ENCODE measurements at places on chromosomes 5 and 9.
A peak's percentile ranks its signal among the peaks of the same experiment; 100 is the strongest.

GRCh38 chr9:16145196-16145950 lies 592.5 kb downstream of the CCDC171 start:
- no peak for DNase-seq

DNA sequence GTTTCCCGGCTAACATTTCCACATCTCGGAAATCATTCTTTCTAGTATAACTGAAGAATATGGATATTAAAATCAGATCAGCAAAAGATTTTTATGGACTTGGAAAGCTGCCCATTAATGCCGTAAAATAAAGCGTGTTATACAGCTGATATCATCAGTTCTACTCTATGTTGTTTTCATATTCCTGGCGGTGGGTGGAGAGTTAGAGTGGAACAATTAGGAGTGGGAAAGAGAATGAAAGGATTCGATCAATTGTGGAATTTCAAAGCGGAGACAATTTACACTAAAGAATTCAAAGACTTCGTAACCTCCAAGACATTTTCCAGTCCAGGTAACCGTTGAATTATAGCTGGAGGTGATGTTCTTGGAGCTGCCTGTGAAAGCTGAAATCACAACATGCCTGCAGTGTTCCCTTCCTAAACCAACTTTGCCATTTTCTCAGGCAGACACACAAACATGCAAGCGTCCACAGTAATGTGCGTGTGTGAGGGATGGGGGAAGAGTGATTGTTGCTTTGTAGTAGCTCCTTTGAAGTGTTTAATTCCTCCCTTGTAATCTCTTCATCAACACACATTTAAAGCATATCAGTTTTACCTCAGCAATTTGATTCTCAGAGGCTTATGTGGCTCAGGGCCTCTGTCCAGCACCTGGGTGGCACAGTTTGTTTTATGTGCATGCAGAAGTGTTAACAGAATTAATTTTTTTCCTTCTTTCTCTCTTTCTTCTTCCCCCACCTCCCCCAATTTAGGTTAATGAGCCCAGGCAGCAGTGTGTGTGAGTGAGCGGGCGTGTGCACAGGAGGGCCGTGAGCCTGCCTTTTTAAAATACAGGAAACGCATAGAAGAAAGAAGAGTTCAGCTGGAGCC lies 544.1 kb downstream of the RAB3C start:
- peak; percentile 52 for DNase-seq

GRCh38 chr5:139671096-139671841 lies 23.1 kb downstream of the CXXC5 start:
- DNase-seq = no peak

DNA sequence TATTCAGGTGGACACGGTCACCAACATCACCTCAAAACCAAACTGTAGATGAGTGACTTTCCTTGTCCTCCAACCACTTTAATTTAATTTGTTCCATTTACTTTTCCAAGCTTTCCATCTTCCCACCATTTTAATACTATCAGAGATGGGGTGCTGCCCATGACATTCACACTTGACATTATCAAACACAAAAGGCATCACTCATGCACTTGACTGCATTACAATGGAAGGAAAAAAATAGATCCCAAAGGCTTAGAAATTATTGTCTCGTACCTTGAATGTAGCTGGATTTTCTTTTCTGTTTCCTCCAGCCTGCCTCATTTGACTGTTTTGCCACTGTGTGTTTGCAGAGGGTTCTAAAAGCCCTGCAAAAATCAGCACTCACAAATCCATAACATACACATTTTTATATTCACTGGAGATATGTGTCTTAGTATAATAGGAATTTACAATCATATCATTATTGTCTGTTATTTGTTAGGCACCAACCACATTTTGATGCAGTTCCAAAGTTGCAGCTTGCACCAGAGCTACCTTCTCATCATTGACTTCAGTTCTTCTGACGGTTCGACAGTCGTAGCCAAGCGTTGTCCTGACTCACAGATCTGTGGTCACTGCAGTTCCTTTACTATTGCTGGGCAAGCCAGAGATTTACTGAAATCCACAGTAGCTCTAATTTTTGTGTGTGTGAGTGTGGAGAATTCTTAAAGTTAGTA lies 712.3 kb upstream of the WWC1 start:
- DNase-seq = peak; percentile 61

GRCh38 chr5:72618708-72619107 lies 111.5 kb upstream of the ZNF366 start:
- no peak for DNase-seq

DNA sequence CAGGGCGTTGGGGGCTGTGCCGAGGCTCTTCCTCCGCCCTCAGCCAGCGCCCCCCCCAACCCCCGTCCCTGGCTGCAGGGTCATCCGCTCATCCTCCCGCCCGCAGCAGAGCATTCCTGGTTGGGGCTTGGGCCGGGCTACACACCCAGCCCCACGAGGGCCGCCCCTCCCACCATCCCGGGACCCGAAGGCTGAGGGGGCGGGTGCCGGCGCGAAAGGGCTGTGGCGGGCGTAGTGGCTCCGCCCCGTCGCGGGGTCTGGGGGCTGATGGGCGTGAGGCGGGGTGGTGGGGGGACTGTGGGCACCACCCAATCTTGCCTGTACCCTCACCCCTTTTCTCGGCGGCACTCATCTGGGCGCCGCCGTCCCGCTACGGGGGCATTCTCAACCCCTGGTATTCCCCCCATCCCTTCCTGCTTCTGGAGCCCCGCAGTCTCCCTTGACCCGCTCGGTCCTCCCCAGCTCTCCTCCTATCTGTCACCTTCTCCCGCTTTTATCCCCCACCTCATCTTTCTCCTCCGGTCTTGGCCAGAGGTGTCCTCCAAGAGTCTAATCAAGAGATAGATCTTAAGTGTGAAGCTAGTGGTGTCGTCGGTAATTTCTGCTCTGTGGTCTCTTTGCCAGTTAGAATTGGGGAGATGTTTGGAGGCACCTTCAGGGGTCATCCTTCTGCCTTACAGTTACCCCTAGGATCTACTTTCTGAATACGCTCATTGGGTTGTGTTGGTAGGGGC lies 1.6 kb downstream of the FER start:
- peak; percentile 82 for DNase-seq

DNA sequence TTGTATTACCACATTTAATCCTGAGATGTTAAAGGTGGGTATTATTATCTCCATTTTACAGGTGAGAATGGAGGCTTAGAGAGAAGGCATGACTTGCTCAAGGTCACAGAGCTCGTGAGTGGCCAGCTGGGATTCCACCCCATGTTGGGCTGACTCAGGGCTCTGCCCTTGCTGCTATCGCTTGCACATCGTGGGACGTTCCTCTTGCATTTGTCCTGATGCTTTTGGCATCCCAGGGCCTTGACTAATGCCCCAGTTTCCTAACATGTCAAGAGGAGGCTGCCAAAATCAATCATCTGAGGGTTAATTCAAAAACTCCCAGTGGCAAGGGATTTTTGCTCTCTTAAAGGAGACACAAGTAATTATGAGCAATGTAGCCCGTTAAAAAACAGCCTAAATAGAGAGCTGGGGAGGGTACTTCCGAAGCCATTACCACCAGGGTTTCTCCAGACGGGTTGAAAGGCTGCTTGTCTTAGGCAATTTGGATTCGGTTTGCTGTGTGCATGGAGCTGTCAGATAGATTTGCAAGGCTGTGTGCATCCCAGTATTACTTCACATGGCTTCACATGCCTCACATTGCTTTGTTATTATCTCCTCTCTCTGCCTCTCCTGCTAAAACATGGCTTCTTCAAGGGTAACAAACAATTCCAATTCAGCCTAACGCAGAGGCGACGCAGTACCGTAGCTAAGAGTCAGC lies 347.4 kb downstream of the DRD1 start:
- no peak for DNase-seq

DNA sequence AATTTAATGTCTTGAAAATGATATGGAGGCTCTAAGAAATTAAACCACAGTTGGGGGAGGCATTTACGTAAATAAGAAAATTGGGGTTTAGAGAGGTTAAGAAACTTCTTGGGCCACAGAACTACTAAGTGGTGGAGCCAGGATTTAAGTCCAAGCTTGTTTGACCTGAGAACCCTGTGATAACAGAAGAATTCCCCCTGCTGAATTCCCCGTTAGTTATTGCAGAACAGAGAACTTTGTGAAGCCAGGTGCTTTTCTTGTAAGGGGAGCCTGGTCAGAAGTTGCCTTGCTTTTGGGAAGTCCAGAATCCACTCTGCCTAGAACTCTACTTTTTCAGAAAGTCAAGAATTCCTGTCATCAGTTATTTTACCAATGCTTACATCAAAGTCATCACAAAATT lies 309.3 kb upstream of the SEMA6A start:
- no peak for DNase-seq

DNA sequence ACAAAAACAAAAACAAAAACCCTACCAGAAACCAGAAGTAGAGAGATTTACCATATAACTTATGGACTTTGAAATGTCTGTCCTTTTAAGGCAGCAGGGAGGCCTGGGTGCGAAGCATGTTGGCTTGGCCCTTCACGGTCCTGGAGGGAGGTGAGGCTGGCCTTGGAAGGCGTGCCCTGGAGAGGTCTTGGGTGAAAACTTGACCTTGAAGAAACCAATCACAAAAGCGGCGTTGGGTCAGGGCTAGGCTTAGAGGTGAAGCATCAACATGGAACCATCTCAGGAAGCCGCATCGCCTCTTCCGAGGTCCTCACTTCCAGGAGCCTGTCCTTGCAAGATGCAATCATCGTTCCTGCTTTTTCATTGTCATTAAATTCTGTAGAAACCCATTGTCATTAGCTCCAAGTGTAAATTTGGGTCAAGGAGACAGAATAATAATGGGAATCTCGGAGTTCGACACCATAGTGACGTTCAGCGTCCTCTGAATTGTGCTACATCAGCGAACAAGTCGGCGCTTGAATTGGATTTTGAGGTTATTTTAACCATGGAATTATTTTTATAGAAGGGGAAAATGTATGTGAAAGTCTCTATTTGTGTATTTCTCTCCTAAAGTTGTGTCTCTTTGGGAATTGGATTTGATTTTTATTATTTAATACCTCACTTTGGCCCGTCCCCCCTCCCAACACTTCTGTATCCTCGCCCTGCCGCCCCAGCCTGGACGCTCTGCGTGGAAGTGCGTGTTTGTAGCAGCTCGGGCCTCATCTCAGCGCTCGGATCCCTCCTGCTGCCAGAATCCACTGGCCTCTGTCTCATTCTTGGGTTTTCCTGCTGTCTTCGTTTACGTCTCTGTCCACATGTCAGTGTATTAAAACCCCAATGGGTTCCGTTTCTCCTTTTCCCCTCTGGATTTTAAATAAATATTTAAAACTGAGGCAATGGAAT lies 11.1 kb upstream of the ORM1 start:
- DNase-seq = no peak

DNA sequence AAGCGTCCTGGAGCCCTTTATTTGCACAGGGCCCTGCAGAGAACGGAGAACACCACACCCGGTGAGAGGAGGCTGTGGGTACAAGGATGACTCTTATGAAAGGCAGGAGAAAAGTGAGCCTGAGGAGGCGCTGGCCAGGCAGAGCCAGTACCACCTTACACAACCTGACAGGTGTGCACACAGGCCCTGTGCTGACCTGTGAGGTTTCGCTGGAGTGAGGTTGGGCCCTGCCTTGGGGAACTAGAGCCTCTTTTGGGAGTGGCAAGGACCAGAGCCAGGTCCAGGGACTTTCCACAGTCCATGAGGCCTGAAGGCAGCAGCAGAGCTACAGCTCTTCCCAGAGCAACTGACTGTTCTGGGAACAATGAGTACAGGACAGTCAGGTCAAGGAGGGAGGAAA lies 3.1 kb downstream of the SRD5A1 start:
- DNase-seq = no peak

- DNase-seq = no peak
Observed at GRCh38 chr5:40674661-40675235, 5.0 kb upstream of the PTGER4 start.

DNA sequence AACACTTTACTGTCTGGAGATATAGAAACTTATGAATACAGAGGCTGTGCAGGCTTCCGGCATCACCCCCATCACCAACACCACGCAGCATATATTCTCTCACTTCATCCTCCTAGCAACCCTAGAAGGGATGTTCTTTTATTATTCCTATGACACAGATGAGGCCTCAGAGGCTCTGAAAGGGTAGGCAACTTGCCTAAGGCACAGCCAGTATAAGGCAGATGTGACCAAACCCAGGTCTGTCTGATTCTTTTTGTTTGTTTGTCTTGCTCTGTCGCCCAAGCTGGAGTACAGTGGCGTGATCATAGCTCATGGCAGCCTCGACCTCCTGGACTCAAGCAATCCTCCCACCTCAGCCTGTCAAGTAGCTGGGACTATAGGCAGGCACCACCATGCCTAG lies 22.8 kb upstream of the CORO2A start:
- peak; percentile 39 for DNase-seq

DNA sequence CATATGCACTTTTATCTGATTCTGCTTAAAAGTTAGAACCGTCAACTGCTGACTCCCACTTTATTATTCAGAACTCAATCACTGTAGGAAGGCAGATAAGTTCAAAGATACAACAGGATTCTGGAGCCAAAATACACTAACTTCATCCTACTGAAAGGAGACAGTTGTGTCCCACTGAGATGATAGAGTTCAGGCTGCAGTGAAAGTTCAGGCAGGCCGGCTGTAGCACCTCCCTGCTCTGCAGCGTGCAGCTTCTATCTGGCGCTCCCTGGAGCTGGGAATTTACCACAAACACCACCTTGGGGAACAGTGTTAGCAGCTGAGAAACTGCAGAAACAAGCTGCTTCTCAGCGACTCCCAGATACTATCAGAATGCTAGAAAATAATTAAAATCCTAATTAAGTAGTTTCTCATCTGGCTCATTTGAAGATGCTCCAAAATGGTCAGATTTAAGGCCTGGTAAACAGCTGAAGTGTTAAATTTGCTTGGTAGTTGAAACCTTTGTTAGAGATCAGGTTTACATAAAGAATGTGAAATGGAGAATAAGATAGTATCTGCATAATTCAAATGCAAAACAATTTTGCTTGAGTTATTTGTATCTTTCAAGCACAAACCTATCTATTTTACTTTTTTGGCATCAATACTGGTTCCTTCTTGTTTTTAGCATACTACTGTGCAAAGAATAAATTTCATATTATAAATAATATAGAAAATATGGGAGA lies 52.3 kb upstream of the CNTLN start:
- DNase-seq = peak; percentile 8

DNA sequence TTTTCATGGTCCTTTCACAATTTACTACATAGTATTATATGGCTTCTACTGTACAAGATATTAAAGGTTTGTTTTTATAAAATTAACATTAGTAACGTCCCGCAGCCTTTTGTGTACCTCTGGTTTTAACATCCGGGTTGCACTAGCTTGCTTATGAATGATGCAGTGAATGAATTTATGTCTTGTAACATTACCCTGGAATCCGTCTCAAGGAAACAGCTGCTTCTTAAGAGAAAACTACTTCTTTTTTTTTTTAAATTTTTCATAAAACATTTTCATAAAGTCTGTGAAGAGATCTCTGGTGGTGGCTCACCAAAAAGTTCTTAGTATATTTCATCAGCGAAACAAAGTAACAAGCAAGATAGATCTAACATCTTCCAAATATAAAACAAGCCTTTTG lies 23.6 kb downstream of the MARCHF3 start:
- no peak for DNase-seq
